ENCODE measurements at places on chromosomes 6 and 20.

DNA sequence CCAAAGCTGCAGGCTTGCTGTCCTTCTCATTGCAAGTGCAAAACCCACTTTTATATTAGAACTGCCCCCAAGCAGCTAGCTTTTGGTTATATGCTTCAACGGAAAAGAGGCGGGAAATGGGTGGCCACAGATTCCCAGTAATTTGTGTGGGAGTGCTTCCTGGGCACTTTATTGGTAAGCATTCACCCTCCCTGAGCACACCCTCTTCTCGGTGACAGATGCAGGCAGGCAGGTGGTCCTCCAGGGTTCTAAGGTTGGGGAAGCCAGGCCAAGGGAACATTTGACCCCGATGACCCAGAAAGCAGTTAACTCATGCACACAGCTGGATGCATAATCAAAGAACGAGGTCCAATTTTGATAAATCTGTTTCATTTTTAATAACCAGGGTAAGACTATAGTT is 29.1 kb downstream of the PRDM1 start:
- DNase-seq = no peak

GRCh38 chr6:122995921-122996793 is at the start of gene CLVS2:
CLVS2 (plus strand) TSS chr6:122996235; CDS start chr6:122997778, 1,543 bp downstream.
- no peak for DNase-seq

DNA sequence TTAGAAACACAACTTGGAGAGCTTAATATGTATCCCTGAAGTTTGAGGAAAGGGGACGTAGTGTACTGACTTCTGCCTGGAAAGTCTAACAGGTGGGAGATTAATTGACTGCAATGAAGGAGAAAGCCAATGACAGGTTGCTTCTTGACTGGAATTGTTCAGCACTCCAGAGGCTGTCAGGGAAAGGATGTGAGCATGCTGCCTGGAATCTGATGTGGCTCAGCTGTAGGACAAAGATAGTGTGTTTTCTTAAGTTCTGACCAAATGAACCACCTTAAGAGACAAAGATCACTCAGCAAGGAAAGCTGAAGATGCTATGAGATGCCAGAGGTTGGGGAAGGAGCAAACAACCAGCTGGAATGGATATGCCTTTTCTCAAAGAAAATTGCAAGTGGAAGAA is 185.8 kb downstream of the PHF3 start:
- DNase-seq = no peak

DNA sequence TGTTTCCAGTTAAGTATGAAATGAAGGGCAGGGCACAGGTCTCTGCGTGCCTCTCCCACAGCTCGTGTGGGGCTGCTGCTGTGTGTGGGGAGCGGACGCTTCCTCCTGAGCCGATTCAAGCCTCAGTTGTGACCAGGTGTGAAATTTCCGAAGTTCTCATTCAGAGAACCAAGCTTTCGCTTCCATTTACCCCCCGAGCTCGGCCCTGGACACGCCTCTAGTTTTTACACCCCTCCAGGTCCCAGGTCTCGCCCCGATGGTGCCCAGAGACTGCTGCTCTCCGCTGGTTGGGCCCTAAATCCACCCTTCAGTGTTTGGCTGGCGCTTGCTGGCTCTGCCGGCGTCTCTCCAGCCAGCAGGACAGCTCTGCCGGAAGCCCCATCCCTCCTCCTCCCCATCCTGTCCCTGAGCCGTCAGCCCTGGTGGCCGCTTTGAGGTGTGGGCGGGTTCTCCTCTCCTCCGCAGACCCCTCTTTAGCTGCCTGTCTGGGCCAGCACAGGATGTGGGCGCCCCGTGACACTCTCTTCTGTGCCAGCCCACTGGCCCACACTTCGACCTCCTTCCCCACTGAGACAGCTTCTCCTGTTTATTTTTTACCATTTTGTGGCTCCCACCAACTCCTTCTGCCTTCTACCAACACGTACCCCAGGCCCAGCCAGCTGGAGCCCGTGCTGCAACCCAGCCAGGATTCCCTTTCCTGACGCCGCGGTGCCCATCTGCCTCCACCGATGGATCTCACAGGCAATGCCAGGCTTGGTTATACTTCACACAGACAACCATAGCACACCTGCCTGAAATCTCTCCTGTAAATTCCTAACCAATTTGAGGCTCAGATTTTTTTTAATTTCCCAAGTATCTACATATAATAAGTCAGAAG is 142.8 kb downstream of the DLL1 start:
- peak; percentile 23 for DNase-seq

- DNase-seq = no peak
Observed at GRCh38 chr6:34455831-34456230, 10.0 kb upstream of the PACSIN1 start.

Measured in stimulated activated CD4-positive, alpha-beta T cell treated with anti-CD3 and anti-CD28 coated beads, TNF-alpha, amount 100 ng/mL, for 48 hours (primary cell).